ENCODE measurements at places on chromosomes 1 and 21.
A peak's percentile ranks its signal among the peaks of the same experiment; 100 is the strongest.

DNA sequence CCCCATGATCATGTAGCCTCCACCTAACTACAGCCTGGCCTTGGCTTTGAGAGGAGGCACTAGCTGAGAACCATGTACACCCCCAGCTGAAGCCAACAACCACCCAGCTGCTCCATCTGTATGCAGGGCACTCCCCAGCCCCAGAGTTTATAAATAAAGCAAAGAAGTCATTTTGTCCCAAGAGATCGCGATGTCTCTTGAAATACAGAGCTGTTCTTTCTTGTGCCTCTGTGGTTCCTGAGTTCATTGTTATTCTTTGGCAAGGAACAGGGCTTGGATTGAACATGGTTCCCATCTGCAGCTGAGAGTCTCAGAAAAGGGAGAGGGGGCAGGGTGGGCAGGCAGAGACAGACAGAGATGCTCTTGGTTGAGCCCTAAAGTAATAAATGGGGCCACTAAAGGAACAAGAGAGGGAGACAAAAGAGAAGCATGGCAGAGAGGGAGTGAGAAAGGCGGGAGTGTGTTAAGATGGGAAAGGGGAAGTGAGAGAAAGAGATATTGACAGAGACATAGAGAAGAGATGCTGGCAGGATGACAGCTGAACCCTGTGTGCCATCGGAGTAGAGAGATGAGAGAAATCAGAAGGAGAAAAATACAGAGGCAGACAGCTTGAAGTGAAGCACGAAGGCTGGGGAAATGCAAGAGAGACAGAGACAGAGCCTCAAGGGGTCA lies 63.3 kb downstream of the TNR start:
- DNase-seq, result no peak

GRCh38 chr1:7587773-7588456 lies 183.2 kb upstream of the VAMP3 start:
- DNase-seq, result no peak

- DNase-seq, result no peak
These were observed 150.3 kb downstream of the EDEM3 start for GRCh38 chr1:184604152-184604900.

- DNase-seq, result peak; percentile 68
These were observed 22.9 kb upstream of the IFNAR2 start for GRCh38 chr21:33206771-33207281.

DNA sequence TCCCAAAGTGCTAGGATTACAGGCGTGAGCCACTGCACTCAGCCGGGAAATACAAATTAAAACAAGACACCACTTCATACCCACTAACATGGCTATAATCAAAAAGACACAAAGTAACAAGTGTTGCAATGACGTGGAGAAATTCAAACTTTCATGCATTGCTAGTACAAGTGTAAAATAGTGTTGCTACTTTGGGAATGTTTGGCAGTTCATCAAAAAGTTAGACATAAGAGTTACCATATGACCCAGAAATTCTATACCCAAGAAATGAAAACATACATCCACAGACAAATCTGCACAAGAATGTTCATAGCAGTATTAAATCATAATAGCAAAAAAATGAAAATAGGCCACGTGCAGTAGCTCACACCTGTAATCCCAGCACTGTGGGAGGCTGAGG lies 16.4 kb downstream of the FOXJ3 start:
- DNase-seq, result no peak

DNA sequence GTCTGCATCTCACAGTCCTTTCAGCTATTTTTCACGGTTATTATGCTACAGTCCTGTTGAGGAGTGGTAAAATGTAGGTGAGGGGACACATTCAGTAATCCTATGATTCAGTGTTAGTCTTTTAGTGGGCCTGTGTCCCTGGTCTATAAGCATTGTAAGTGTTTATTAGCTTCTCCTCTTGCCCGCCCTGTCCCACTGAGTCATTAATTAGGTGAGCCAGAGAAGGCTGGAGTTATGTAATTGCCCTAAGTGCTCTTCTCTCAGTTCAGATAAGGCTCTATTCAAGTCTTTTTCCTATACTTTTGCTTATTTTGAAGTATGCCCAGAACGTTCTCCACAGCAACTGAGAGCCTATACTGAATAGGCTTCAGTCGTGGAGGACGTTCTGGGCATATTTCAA lies 76.3 kb upstream of the ZRANB2 start:
- DNase-seq, result no peak

All from inflammatory macrophage (primary cell).